Stimulated activated CD8-positive, alpha-beta memory T cell treated with anti-CD3 and anti-CD28 coated beads, Interleukin-15, amount 100 ng/mL, for 1 hour (primary cell): ENCODE measurements at places on chromosomes 1 and 21.

DNA sequence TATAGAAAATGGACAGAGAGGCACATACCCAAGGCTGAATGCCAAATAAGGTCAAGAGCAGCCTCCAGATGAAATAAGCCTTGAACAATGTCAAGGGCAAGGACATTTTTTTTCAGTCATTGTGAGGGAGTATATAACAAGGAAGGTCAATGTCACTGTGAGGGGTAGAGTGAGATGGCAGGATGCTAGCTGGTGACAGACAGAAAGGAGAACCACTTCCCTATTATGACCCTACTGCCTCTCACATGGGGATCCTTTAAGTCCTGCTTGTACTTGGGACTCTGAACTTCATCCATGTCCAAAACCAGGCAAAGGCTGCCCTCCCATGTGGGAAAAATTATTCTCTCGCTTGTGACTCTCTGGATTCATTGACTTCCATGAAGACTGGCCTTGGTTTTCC lies 119.5 kb upstream of the COA6 start:
- no peak for DNase-seq

- DNase-seq: no peak
Measured at GRCh38 chr1:24805534-24806301, 60.5 kb downstream of the CLIC4 start.

DNA sequence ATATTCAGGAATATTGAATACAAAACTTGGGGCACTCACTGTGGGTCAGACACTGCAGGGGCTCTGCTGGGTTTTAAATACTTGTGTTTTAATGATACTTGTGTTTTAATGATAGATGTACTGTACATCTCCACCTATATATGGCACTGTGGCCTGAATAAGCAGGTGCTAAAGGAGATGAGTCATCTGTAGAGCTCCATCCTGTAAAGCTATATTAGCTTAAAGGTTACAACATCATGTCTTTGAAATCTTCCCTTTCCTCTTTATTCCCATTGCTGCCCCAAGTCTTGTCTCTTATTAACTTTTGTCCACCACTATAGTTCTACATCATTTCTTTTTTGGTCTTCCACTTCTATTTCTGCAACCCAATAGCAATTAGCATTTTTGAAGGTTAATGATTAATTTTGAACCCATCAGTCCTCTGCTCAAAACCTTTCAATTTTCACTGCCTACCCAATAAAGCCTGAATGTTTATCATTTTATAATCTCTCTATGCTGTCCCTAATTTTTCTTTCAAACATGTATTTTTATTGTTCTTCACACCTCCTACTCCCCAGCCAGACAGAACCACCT lies 113.3 kb upstream of the PTGFR start:
- DNase-seq: no peak

DNA sequence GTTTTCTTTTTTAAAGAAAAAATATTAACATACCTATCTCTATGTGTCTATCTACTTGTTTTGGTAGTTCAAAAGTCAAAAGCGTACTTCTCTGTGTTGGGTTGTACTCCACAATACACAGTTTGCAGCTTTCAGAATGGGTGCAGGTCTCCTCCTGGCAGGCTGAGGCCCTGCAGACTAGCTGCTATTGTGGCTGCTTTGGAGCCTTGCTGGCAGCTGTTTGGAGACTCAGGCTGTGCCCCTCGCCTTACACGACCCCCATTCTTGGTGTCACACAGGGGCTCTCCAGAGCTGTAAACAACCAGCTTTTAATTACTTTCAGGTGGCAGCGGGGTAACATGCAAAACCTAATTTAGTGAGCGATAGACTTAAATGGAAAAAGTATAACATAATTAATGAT lies 160.4 kb downstream of the DSCAM start:
- no peak for DNase-seq
